ENCODE measurements at places on chromosomes 1 and 21. TPM values are rescaled to one million over a fixed set of nuclear protein-coding genes. Genes with fewer than 3 reads are reported as not detected.

The LELP1 gene
- polyA plus RNA-seq = not detected

The KCNE2 gene
- not detected for polyA plus RNA-seq

The FAAH gene
- 0.47 TPM for polyA plus RNA-seq

The CHD5 gene
- 0.03 TPM for polyA plus RNA-seq

The RNU1-2 gene
- under 0.01 TPM for polyA plus RNA-seq

The AJAP1 gene
- not detected for polyA plus RNA-seq

The PRR9 gene
- polyA plus RNA-seq = not detected

The PLCH2 gene
- polyA plus RNA-seq = 0.16 TPM

The FAM3B gene
- polyA plus RNA-seq = not detected

The KRTAP19-3 gene
- polyA plus RNA-seq = not detected

The CLDN17 gene
- polyA plus RNA-seq = not detected

The SPRR1A gene
- not detected for polyA plus RNA-seq

The HUNK gene
- not detected for polyA plus RNA-seq

The PPCS gene
- 51.3 TPM for polyA plus RNA-seq

The ALG14 gene
- 2.6 TPM for polyA plus RNA-seq

The TTLL7 gene
- 2.1 TPM for polyA plus RNA-seq

The C1orf94 gene
- not detected for polyA plus RNA-seq

The DENND1B gene
- 0.97 TPM for polyA plus RNA-seq

The CACHD1 gene
- 2.1 TPM for polyA plus RNA-seq

The C1orf87 gene
- polyA plus RNA-seq = not detected

The CACNA1E gene
- polyA plus RNA-seq = not detected

The TMEM269 gene
- polyA plus RNA-seq = 0.03 TPM

The USH2A gene
- polyA plus RNA-seq = not detected

The SH2D2A gene
- 0.41 TPM for polyA plus RNA-seq

Data from endothelial cell of umbilical vein (primary cell).